ENCODE measurements at places on chromosomes 7 and 10. TPM values are rescaled to one million over a fixed set of nuclear protein-coding genes. Genes with fewer than 3 reads are reported as not detected.

Gene TRIL
- total RNA-seq = not detected

Gene C10orf62
- total RNA-seq = not detected

Gene NXPH1
- total RNA-seq = not detected

Gene ZYX
- total RNA-seq = 160 TPM

Gene HKDC1
- 6.9 TPM for total RNA-seq

Gene GALNT17
- not detected for total RNA-seq

Gene ASAH2
- total RNA-seq = 1.6 TPM

Gene NPY
- total RNA-seq = not detected

Gene CTAGE4
- 4.5 TPM for total RNA-seq

Gene TBATA
- total RNA-seq = not detected

Gene CYP2C19
- 0.07 TPM for total RNA-seq

Gene LIPM
- not detected for total RNA-seq

Gene VENTX
- not detected for total RNA-seq

Gene EBLN1
- not detected for total RNA-seq

Measured in activated naive CD4-positive, alpha-beta T cell treated with anti-CD3 and anti-CD28 coated beads, Interleukin-2, amount 10 ng/mL, durations not matched to agents 5 hours and 36 hours (primary cell).